Caco-2 (cell line): ENCODE measurements at places on chromosomes 12 and 14.

DNA sequence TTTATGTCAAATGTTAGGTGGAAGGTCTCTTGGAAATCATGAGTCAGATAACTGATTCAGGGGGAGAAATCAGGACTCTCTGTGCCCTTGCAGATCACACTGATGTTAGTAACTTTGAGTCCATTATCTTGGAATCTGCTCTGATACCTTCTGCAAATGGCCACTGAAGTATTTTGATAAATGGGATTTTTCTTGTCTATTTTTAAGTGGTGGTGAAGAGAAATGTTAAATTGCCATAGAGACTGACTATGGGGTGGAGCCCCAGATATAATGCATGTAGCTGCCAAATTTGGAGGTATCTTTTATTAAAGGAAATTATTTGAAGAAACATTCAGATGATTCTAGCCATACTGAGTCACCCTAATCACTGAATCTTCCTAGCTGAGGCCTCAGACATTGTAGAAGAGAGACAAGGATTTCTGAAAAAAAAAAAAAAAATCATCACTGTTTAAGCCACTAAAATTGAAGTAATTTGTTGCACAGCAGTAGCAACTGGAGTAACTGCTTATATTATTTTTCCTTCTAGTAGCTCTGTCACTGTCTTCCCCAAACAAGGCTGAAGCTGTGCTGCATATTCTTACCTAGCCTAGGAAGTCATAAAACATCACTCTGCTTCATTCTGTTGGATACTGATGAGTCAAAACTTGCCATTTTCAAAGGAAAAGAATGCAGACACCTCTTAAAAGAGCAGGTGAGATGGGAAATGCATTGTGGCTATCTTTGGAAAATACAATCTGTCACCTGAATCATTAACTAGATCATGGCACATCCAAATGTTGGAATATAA is 36.0 kb upstream of the CLEC14A start:
- DNase-seq: no peak

GRCh38 chr12:8947737-8948136 is 1.7 kb downstream of the M6PR start:
- no peak for DNase-seq

DNA sequence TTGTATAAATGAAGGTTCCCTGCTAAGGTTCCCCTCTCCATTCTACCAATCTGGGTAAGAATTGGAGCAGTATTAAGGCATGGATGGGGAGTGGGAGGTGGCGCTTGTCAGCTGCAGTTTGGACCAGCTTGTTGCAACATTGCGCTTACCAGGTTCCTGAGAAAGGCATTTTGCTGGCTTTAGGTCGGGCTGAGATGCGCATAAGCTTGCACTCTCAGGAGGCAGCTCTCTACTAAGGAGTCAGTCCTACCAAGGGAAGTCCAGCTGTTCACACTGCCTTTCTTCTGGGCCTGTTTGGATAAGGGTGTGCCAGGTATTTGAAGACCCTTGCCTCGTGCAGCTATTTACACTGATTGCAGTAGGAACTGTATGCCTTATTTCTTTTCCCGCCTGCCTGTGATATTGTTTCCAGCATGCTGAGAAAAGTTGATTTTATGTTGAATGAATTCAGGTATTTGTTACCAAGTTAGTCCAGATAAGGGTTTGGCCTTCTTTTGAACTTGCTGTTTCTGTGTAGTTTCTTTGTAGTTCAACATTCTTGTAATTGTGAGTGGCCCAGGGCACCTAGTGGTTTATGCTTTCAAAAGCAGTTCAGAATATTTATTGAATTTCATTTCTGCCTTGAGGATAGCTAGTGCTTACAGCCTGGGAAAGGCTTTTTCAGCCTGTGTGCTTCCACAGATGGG is 2.6 kb downstream of the MLEC start:
- DNase-seq: no peak

- no peak for DNase-seq
Observed at GRCh38 chr14:100296106-100296651, 10.1 kb downstream of the SLC25A29 start.

GRCh38 chr12:58656254-58657009 is 263.9 kb downstream of the LRIG3 start:
- no peak for DNase-seq

GRCh38 chr14:76715511-76716081 is 45.7 kb upstream of the VASH1 start:
- no peak for DNase-seq

DNA sequence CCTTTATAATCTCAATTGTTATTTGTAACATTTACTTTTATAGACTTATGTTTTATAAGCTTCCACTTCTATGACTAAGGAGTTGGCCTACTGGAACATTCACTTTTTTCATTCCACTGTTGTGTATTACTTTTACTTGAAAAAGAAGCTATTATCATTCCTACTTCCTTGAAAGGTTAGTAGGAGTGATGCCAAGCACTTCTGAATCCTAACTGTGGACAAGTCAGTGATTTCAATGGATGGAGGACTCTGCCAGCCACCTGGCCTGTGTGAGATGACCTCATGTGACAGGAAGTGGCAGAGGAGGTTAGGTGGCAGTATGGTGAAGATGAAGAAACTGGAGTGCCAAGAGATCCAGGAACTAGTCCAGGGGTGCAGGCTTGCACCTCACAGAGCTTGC is 46.0 kb downstream of the TECPR2 start:
- no peak for DNase-seq

GRCh38 chr12:2834581-2835491 is at the start of gene NRIP2:
TSS of gene NRIP2 (minus strand) at chr12:2835035. CDS start at chr12:2834983, 52 bp downstream.
- no peak for DNase-seq

GRCh38 chr12:65162609-65163008 is 6.8 kb upstream of the LEMD3 start:
- DNase-seq: no peak

- no peak for DNase-seq
Observed at GRCh38 chr12:56190695-56191155, 1.4 kb upstream of the SMARCC2 start.

DNA sequence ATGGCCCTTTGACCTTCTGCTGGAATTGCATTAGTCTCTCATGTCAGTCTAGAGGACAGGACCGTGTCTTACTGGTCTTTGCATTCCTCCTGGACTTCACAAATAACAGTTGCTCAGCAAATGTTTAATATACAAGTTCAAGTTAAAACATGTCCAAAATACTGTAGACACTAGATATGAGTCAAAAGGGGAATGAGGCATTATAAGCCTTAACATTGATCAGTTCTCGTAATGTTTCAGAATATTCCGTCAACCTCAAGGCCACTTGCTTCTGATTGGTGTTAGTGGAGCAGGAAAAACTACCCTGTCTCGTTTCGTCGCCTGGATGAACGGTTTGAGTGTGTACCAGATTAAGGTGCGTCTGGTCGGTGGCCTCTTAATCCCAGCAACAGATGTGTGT is 59.9 kb downstream of the HSP90AA1 start:
- no peak for DNase-seq

- no peak for DNase-seq
Observed at GRCh38 chr12:113467502-113468364, 3.9 kb downstream of the LHX5 start.

DNA sequence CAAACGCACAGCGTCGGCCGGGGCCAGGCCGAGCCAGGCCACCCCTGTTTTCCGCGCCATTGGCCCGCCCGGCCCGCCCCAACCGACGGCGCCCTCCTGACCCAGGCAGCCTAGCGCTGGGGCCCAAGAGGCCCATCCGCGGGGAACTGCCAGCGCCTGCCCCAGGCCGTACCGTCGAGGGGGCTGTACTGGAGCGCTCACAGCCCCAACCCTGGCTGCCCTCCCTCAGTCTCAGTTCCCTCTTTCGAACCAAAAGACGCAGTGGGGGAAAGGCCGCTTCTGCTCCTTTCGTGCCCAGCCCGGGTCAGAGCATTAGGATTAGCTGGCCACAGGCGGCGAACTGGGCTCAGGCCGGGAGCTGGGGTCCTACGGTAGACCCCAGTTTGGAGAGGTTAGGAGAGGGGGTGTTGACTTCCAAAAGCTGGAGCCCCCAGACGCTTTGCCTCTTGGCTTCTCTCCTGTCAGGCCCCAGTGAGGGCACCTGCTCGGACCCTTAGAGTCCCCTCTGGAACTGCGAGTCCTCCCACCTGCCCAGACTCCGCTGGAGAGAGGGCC is 1.9 kb downstream of the NKX2-1 start:
- no peak for DNase-seq

GRCh38 chr14:89399594-89400068 is 17.4 kb downstream of the FOXN3 start:
- DNase-seq: peak; percentile 53

DNA sequence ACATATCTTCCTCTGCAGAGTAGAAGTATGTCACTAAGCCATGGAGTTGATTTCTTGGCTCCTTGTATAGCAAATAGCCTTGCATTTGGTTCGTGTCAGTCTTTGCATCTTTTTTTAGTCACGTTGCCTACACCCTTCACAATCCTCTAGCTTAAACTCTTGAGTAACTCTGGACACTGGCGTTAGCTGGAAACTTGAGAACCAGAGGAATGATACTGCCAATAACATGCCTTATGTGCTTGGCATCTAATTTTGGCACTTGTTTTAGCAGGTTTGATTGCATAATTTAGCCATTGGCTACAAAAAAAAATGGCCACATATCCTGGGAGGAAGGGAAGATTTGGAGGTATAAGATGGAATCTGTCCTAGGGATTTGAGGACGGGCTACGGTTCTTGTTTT is 136.2 kb downstream of the ETV6 start:
- no peak for DNase-seq

GRCh38 chr12:76587428-76588178 is 28.0 kb upstream of the OSBPL8 start:
- DNase-seq: no peak

DNA sequence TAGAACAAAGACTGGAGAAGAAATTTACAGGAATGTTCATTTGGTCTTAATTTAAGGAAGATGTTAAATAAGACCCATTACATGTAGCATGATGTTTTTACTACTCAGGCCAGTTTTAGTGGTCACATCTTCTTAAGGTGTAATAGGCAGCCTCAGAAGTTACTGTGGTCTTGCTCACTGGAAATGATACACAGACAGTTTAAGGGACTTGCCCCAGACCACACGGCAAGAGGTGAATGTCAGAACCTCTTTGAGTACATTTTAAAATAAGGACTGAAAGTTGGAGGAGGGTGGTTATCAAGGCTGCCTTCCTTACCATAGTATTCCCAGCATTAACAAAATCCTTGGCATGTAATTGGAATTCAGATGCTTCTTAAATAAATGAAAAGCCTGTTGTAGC is 37.9 kb downstream of the LRRK2 start:
- DNase-seq: no peak

- no peak for DNase-seq
Observed at GRCh38 chr12:12323118-12323517, 26.9 kb downstream of the MANSC1 start.

- no peak for DNase-seq
Observed at GRCh38 chr12:48786591-48787544, 2.0 kb downstream of the ADCY6 start.

GRCh38 chr12:34599530-34600513 is 577.5 kb downstream of the ALG10 start:
- no peak for DNase-seq

- DNase-seq: no peak
Observed at GRCh38 chr12:2691006-2691344, 103.8 kb upstream of the FKBP4 start.

DNA sequence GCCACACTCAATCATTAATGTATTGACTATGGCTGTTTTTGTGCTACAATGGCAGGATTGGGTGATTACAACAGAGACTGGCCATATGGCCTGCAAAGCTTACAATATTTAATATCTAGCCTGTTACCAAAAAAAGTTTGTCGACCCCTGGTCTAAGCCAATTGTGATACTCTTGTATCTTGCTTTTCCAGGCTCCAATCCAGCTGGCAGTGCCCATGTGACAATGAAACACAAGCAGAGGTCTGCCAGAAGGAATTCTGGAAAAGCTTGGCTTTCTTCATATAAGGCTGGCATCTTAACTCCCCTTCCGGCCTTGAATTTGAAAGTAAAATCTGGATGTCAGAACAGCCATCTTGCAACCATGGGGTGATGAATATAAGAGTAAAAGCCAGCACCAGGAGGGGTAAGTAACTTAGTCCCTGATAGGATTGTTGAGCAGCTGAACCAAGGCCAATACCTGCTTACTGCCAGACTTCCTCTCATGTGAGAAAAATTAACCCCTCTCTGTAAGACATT is 458.7 kb downstream of the TMTC2 start:
- DNase-seq: no peak

DNA sequence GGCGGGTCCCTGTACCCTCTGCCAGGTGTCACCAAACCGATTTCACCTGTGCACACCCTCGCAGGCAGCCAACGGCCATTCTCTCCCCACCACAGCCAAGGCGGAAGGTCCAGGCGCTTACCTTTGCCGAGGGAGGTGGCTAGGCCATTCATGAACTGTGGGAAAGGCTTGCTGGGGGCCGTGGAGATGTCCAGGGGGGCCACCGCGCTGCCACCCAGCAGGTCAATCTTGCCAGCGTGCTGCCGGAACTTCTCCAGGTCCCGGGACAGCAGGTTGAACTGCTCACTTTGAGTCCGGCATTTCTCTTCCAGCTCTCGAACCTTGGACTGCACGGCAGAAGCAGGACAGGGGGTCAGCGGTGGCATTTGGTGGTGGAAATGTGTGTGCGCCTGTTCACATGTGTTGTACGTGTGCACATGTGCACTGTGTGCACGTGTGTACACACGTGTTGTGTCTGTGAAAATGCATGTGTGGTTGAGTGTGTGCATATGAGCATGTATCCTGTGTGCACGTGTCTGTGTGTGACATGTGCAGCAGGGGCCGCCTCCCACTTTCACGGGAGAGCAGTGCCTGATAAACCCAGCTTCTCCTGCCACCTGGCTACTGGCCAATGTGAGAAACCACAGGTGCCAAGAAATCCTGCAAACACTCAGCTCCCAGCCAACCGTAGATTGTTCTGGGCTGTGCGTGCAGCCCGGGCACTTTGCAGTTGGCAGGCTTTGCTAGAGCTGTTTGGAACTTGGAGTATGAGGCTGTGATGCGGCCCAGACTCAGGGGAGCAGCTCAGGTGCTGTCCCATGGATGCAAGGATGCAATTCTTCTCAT is 118.9 kb downstream of the PIWIL1 start:
- no peak for DNase-seq

GRCh38 chr14:24307575-24308341 is at the start of gene CIDEB:
TSS of gene CIDEB (minus strand) at chr14:24307977. CDS start at chr14:24307858, 119 bp downstream.
- DNase-seq: peak; percentile 82

DNA sequence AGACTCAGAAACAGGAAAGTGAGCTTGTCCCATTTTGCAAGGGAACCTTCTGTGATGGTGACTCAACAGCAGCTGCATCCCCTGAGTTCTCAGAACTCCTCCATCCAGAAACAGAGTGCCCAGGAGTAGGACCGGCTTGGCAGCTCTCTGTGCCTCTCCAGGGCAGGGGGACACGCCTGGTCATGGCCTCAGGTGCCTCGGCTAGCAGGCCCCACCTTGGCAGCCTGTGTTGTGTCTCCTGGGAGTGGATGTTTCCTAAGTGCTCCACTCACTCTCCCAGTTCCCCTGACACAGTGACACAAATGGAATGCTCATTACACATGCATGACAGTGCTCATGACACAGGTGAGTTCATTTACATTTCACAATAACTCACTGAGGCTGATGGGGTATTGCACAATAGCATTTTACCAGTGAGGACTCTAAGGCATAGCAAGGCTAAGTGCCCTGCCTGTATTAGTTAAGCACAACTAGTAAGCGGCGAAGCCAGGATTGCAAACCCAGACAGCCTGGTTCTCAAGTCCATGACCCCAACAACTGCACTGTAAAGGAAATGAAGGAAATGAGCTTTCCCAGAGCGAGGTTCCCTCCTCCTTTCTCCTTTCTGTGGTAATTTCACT is 47.4 kb downstream of the CALM1 start:
- DNase-seq: peak; percentile 69
